ENCODE measurements at places on chromosomes 11 and 22.

DNA sequence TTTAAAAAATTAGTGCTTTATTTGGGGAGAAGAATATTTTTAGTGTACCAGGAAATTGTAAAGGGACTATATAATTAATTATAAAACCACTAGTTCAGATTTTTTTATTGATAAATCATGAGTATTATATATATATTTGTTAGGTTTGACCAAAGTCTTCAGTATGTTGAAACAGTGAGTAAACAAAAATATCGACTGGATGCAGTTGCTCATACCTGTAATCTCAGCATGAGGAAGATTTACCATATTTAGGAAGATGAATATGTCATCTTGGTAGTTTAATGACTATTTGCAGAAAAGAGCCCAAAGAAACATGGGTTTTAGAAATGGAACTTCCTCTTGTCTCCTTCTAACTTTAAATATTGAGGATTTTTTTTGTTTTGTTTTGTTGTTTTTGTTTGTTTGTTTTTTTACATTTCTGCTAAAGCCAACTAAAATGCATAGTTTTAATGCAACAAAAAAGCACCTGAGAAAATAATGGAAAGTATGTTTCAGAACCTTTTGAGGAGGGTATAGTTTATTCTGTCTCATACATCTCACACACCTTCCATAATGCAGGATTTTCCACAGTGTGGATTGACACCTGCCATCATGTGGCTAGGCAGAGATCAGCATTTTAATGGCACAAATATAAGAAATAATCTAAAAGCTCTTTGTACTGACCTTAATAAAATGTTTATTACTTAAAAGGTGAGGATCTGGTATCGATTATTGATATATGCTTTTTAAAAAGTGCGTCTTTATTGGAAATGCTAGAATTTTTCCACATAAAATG is 114.3 kb downstream of the ARHGAP42 start:
- DNase-seq, result no peak

DNA sequence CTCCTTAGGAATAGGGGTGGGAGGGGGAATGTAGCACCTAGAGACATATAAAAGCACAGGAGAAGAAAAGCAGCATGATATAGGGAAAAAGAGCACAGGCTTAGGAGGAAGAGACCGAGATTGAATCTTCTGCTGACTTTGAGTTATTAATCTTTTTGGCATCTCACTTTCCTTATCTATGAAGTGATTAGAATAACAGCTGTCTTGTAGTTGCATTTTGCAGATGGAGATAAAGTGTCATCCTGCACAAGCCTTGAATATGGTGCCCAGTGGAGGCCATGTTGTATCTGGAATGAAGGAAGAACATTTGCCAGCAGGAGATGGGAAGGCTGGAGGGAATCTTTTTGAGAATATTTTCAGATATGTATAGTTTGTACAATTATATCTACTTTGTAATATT is 594.7 kb downstream of the NELL1 start:
- DNase-seq, result no peak

DNA sequence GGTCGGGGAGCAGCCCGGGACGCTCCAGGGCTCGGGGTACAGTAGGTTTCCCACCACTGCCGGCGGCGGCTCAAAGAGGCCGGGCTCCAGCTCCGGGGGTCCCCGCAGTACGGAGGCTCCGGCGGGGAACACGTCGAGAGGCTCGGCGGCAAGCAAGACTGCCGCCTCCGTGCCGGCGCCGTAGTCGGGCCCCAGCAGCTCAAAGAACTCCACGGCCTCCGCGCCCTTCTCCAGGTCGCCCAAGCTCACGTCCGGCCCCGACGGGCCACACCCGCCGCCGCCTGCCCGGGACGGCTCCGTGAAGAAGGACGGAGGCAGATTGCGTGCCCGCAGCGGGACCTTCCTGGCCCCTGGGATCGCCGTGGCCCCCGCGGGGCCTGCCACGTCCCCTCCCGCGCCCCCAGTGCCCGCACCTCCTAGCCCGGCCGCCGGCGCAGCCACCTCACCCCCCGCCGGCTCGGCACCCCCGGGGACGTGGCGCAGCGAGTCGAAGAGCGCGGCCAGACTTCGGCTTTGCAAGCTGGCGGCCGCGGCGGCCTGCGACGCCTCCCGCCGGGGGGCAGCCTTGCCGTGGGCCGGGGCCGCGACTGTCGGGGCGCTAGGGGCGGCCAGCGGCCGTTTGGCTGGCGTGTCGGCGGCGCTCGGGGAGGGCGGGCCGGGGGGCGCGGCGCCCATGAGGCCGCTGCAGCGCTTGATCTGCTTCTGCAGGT is 775 bp downstream of the FAM181B start:
- no peak for DNase-seq

GRCh38 chr11:29200791-29201562 is 815.9 kb downstream of the KCNA4 start:
- DNase-seq, result no peak

GRCh38 chr11:122368796-122369195 is 252.8 kb upstream of the BLID start:
- no peak for DNase-seq

DNA sequence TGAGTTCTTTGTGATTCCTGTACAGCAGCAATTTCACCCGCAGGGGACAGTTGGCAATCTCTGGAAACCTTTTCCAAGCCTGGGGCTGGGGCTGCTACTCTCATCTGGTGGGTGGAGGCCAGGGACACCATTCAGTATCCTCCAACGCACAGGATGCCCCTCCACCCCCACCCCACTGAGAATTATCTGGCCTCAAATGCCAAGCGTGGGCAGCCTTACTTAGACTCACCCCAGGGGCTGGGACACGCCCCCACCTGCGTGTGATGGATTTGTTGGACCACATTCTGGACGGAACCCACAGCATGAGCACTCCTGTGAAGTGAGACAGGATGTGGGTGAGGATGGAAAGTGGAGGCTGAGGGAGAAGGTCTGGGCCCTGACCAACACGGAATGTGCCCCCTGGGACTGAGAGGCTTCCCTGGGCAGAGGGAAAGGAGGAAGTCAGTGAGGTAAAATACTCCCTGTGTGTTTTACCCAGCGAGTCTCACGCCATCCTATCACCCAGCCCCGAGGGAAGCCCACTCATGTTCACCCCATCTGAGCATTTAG is 13.7 kb downstream of the RASD2 start:
- DNase-seq, result no peak

DNA sequence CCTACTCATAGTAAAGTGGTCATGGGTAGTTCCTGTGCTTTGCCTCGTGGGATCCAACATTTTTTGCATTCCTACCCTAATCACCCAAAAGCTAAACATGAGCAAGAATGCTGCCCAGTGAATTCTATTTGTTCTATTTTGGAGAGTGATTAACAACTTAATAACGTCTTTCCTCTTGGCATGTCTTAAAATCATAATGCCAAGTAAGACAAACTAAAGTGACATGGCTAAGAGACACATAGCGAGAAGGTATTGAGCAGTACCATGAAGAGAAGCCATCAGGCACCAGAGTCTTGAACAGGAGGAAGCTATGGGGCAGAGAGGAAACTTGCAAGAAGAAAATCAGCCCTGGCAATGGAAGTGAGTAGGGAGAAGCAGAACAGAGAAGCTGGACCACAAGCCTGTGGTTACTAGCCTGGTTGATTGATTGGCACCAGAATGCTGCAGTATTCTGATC is 32.0 kb downstream of the EXPH5 start:
- no peak for DNase-seq

GRCh38 chr11:68783216-68783821 is 32.0 kb upstream of the TESMIN start:
- no peak for DNase-seq

- DNase-seq, result no peak
Observed at GRCh38 chr11:117996058-117996457, 9.9 kb downstream of the IL10RA start.

DNA sequence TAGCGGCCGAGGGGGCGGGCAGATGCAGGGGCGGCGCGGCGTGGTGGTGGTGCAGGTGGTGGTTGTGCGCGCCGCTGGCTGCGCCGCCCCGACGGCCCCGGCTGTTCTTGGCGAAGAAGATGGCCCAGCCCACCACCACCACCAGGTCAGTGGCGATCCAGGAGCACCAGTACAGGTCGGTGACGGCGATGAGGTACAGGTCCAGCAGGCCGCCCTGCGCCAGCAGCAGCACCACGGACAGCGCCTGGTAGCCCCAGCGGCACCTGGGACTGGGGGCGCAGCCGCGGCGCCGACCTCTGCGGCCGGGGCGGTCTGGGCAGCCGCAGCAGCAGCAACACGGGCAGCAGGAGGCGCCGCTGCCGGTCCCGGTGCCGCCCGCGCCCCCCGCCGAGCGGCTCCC is 879 bp downstream of the TMEM121B start:
- peak; percentile 59 for DNase-seq

DNA sequence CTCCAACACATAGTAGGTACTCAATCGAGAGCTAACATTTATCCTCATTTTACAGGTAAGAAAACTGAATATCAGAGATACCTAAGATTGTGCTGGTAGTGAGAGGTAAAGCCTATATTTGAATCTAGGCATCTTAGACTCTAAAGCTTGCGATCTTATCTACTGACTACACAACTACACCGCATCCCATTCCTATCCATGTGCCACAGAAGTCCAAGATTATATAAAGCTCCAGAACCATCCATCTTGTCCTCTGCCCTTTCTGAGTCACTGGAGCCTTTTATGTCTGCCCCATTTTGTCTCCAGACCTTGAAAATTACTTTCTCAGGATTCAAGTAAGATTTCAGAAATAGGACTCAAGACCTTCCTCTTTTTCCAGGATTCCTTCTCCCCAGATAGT is 84.4 kb downstream of the OR5AK2 start:
- DNase-seq, result no peak

- no peak for DNase-seq
Observed at GRCh38 chr11:76781046-76781801, 1.9 kb upstream of the TSKU start.

GRCh38 chr11:8937159-8937558 is 4.4 kb upstream of the C11orf16 start:
- DNase-seq, result no peak

GRCh38 chr11:8267280-8267679 is 3.6 kb upstream of the LMO1 start:
- DNase-seq, result no peak

DNA sequence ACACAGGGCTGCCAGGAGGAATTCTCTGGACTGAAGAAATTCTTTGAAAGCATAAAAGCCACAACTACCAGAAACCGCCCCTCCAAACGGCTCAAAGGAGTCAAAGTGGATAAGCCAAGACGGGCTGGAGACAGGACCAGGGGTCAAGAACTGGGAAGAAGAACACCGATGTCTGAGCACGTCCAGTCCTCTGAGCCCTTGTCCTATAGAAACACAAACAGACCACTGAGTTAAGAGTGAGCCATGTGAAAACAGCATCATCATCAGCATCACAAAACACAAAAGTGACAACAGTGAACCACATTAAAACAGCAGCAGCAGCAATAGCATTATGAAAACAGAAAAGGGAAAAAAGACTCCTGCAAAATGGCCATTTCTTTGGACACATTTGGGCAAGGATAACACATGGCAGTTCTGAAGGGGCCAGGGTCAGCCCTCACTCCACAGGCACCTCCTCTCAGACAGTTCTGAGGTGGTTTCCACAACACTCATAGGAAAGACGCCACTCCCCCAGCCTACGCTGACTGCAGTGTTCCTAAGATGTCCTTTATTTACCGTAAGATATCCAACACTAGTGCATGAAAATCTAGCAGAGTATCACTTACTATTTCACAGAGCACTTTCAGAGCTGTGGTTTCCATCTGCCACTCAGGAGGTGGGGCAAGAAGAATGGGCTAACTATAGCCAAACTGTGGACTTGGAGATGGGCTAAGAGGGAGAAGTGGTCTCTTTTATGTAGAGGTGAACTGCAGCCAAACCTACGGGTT is 28.6 kb upstream of the YPEL1 start:
- DNase-seq, result peak; percentile 49

GRCh38 chr11:124793466-124794278 is 6.5 kb downstream of the MSANTD2 start:
- DNase-seq, result no peak

DNA sequence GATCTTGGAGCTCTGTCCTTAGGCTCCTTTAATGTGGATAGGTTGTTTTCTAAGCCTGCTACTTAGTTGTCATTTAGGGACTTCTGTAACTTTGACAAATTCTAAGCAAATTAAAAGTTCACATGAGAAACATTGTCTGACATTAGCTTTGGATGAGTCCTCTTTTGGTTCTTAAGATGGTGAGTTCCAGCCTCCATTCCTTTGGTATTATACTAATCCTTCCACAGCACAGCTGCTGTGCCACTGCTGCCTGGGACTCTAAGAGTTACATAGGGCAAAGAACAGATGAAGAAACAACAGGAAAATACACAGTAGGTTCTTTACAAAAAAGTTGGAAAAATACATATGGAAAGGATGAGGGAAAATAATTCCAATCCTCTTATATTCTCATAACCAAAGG is 25.3 kb upstream of the PIK3C2A start:
- DNase-seq, result no peak

DNA sequence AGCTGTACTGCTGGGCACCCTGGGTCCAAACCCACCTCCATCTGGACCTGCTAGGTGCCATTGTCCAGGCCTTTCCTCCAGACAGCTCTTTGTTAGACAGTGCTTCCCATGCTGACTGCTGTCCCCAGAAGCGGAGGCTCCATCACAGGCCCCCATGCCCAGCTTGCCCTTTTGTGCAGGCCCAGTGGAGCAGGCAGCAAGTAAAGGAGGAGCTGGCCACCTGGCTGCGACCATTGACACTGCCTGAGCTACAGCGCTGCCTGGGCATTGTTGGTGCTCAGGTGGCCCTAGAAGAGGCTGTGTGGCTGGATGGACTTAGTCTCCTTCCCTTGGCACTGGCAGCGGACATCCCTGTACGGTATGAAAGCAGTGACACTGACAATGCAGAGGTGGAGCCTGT is 1.5 kb downstream of the DNHD1 start:
- no peak for DNase-seq

GRCh38 chr11:117868815-117869561 is 7.5 kb downstream of the FXYD6 start:
- no peak for DNase-seq

DNA sequence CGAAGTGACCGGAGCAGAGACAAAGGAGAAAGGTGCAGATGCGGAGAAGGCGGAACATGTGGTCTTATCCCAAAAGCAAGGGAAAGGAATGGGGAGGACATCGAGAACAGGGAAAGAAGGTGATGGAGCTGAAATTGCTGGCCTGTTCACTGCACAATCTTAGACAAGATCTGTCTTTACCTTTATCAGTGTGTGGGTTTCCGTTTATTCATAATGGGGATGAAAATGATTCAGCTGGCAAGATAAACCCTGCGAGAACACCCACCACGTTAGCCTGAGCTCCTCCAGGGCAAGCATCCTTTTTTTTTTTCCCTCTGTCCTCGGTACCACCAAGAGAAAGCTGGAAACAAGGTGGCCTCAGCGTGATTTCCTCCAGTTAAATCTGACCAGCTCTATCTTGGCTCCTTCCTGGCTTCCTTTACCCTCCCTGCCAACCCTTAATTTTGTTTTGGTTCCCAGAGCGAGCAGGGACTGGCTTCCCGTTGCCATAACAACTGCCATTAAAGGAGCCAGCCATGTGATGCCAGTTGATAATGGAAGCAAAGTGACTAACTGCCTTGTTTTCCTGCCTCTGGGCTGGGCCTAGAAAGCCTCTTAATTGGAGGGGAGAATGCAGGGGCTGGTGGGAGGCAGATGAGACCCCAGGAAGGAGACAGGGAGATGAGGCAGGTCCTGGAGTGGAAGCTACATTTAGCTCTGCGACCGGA is 4.2 kb downstream of the SGSM1 start:
- DNase-seq, result no peak

GRCh38 chr22:46584081-46584921 is 35.9 kb upstream of the GRAMD4 start:
- DNase-seq, result no peak
